H7 (cell line): ENCODE measurements at places on chromosomes 16 and 17.

DNA sequence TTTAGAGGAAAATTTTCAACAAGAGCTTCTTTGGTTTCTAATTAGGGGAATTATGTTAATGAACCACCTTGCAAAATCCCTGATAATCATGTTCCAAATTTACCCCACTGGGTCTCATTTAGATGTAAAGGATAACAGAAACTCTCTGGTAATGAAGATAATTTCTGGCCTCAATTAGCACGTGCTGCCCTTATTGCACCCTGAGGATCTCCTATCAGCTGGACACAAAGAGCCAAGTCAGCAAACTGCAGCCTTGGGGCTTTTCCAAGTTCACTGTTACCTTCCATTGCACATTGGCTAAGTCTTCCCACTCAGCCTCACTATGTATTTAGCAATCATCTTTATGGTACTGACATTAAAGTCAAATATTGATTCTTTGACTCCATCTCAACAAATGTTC lies 78.1 kb downstream of the GP2 start:
- DNase-seq = no peak

DNA sequence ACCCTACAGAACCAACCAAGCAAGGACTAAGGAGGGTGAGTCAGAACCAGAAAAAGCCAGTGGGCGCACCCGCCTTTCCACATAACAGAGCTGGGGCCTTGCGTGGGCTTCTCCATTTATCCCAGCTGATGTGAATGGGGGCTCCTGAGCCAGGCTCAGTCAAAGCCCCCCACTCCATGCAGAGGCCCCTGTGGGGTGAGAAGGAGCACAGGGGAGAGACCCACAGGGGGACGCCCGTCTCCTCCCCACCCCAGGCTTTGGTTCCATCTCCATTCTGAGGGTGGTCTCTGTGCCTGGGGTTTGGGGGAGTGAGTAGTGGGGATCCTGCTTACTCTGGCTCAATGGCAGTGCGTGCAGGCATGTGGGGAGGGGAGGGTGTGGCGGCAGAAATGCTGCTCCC lies 210.1 kb upstream of the TNRC6C start:
- DNase-seq = no peak

DNA sequence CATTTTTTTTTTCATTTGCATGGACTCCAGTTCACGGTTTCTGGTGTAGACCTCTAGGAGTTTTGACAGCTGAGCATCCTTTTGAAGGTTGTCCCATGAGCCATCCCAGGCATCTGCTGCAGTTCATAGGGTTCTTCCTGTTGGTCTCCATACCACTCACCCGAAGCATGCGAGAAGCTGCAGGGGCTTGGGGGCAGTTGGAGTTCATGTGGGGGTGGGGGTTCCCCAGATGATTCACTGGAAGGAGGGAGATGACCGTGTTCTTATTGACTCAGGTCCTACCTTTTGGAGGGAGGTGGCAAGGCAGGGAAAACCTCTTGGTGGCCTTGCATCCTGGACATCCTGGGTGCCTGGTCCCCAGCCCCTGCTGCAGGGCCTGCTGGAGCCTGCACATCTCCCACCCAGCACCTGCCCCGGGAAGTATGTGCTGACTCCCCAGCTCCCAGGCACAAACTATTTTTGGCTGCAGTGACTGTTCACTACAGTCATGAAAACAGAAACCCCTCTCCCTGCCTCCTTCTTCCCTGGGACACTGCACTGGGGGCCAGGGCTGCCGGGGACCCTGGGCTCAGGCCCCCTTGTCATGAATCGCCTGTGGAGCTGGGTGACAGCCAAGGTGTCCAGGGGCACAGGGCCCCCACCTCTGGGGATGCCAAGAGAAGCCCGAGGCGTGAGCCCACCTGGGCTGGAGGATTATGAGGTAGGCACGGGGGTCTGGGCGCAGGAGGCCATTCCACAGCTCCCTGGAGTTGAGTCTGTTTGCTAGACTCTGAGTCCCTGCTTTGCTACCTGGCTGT lies 64.9 kb upstream of the LGALS9 start:
- DNase-seq = no peak

DNA sequence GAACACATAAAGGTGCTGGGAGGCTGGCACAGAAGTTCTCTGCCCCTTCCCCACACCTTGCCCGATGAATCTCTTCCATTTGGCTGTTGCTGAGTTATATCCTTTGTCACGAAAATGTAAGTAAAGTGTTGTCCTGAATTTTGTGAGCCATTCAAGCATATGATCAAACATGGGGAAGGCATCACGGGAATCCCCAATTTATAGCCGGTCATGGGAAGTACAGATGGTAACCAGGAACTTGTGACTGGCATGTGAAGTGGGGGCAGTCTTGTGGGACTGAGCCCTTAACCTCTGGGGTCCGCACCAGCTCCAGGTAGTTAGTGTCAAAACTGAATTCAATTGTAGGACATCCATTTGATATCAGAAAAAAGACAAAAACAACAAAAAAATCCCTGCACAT lies 13.2 kb downstream of the TOM1L2 start:
- DNase-seq = no peak

DNA sequence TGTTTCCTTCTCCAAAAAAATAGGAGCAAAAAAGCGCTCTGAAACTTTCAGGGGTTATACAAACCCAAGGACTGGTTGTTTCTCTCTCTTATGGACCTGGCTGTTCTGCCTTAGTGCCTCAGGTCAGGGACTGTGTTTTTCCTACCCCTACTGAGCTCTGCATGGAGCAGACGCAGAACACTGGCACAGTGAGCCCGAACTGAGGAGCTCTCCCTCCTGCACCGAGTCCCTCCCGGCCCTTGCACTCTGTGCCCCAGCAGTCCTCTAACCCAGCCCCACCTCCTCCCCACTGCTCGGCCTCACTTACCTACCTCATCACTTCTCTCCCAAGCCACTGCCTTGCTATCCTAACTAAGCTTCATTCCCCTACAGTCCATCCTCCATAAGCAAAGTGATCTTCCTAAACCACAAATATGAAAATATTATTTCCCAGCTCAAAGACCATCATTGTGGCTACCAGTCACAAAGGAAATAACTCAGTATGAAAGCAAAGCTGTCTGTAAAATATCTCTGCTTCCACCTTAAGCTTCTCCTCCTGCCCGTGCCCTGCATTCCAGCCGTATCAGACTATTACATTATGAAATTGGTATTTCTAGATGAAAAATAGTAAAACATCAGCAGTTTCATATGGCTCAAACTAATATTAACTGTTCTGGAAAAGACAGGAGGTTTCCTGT lies 13.6 kb downstream of the MEIOB start:
- DNase-seq = peak; percentile 39

- DNase-seq = no peak
Observed at GRCh38 chr17:60748204-60748603, 70.6 kb downstream of the BCAS3 start.

GRCh38 chr17:2092253-2092652 lies 37.4 kb downstream of the HIC1 start:
- DNase-seq = peak; percentile 48

GRCh38 chr16:57736419-57737351 lies 1.1 kb downstream of the KATNB1 start:
- DNase-seq = peak; percentile 82

DNA sequence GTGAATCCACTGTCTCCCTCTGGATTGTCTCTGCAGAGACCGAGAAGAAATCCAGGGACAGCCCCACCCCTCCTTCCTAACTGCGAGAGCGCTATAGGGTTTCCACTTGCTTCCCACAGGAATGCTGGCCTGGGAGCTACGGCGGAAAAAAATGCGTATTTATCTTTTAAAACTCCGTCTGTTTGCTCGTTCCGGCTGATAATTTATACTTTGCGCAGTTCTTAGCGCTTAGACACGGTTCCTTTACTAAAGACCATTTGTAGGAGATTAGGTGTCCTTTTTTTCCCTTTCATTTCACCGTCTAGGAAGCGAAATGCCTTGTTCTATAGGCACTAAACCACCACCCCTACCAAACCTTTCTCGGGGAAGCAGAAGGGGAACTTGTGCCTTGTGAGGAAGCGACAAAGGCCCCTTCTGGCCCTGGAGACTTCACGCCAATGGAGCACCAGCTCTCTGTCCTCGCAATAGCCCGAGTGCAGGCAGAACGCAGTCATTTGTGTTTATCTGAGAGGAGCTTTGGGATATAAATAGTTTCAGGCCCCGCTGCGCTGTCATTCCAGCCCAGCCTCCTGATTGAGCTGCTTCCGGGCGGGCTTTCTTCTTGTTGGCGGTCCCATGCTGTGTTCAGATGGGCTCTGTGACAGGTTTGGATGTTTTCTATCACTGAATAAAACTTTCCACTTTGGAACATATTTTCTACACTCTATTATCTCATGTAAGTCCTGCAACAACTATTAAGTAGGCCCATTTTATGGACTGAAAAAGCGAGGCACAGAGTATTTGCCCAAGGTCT lies 791 bp upstream of the SUPT4H1 start:
- peak; percentile 75 for DNase-seq

GRCh38 chr17:32928586-32929535 lies 908 bp downstream of the TMEM98 start:
- DNase-seq = peak; percentile 75

DNA sequence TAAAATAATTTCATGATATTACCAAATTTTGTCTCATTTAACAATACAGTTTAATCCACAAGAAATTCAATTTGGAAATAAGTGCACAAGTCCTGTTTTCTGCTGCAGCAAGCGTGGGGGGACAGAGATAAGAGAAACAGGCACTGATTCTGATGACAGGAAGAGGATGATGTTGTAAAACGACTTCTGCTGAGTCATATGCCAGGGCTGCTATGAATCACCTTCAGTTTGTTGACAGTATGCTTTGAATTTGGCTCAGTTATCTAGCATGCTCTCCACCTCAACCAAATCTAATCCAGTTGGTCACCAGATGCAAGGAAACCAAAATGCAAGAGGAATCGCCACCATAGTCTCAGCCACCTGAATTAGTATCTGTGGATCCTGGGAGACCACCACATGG lies 244.1 kb upstream of the MON1B start:
- no peak for DNase-seq

DNA sequence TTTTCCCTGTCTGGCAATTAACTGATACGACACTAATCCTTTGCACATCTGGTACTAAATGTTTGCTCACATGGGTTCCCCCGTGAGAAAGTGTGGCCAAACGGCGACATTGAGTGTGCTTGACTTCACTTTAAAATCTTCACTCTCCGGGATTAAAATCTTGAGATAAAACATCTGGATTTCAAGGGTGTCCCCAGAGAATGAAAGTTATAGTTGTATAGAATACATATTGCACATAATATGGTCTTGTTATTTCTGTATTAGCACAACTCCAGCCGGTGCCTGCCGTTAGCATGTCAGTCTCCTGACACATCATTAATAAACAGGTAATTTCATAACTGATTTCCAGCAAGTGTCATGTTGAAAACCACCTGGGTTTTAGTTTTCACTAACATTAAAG lies 749.0 kb upstream of the SOX9 start:
- DNase-seq = no peak

DNA sequence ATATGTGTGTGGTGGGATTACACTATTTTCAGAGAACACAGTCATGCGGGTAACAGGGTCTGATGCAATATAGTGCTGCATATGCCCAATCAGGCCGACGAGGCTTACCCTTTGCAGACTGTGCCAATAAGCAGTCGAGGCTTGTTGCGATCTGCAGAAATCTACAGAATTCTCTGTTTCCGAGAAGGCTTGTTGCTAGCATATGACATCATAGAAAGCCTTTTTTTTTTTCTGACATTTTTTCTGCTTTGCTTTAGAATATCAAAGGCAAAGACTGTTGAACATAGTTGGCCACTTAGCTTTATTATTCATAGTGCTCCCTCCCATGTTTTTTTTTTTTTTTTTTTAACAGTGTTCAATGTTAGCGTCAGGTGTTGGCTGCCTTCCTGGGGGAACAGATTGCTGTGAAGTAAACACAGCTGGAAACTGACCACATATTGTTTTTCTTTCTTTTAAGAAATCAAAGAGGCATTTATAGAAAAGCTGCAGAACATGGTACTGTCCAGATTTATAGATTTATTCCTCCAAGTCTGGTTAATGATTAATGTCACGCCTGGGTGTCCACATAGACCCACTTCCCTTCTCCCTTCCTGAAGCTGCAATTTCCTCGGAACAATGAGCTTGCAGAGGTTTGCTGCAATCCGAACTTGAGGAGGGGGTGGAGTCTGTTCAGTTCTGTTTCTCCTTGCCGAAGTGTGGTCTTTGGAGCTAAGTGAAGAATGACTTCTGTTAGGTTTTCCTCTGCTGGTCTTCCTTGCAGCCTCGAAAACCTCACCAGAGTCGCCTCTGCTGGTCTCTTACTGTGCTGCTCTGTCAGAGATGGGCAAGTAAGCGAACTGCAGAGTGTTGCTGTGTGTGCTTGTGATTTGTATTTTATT lies 87.3 kb downstream of the MAP2K6 start:
- DNase-seq = peak; percentile 38

DNA sequence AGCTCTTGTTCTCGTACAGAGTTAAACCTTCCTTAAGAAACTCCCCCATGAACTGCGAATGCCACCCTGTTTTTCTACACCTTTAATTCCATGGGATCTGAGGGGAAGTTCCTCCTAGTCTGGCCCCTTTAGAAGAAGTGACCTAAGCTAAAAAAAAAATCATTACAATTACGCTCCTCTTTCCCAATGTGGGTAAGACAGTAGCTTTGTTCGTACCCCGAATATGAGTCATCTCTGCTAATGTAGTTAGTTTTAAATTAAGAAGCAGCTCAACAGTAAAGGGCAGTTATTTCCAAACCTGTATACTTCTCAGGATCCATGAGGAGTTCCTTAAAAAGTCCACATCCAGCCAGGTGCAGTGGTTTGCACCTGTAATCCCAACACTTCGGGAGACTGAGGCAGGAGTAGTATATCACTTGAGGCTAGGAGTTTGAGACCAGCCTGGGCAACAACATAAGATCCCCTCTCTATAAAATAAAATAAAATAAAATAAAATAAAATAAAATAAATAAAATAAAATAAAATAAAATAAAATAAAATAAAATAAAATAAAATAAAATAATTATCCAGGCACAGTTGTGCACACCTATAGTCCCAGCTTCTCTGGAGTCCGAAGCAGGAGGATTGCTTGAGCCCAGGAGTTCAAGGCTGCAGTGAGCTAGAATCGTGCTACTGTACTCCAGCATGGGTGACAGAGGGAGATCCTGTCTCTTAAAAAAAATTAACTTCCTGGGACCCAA lies 26.1 kb downstream of the RCVRN start:
- no peak for DNase-seq

DNA sequence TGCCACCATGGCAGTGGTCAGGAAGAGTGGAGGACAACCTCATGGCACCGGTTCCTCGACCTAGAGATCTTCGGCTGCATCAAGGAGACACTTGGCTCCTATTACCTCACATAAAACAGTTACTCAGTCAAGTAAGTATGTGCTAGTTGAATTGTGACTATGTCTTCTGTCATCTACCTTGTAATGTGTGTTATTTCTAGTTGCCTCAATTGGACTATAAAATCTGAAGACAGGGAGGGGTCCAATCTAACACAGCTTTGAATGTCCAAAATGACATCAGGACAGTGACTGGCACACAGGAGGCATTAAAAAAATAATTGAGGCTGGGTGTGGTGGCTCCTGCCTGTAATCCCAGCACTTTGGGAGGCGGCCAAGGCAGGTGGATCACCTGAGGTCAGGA lies 17.2 kb downstream of the C16orf86 start:
- DNase-seq = no peak

- DNase-seq = no peak
Observed at GRCh38 chr17:83073389-83074063, 5.9 kb upstream of the METRNL start.
